Right atrium auricular region (tissue), 2 donors: ENCODE measurements at places on chromosomes 3 and 15.

DNA sequence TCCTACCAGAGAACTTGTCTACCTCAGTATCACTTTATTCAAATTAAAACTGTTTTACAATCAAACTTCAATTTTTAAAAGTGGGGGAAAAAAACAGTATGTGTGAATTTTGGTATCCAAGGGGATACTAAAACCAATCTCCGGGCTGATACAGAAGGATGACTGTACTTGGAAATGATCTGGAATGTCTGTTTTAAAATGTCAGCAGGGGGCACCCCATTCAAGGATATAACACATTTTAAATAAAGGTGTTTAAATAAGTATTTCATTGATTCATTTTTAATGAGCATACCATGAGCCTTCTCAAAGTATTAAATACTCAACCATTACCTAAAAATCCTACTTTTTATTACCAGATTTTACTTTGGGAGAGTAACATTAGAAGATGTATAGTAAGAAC, 67.9 kb downstream of the ULK4 start:
- no peak for DNase-seq

DNA sequence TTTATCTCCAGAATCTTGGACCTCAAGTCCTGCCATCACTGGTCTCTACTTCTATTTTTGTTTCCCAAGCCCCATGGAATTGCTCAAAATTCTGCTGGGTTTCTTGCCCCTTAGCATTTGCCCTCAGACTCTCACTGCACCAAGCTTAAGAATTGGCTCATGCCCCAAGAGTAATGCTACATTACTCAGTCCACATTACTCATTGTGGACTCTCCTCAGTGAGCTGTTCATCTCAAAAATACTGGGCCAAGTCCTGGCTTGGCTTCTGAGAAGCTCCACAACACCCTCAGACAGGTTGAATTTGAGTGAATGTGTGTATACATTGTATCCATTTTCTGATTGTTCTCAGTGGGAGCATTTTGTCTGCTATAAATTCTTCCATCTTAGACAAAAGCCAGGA, 364.4 kb upstream of the ARHGEF26 start:
- DNase-seq: no peak

DNA sequence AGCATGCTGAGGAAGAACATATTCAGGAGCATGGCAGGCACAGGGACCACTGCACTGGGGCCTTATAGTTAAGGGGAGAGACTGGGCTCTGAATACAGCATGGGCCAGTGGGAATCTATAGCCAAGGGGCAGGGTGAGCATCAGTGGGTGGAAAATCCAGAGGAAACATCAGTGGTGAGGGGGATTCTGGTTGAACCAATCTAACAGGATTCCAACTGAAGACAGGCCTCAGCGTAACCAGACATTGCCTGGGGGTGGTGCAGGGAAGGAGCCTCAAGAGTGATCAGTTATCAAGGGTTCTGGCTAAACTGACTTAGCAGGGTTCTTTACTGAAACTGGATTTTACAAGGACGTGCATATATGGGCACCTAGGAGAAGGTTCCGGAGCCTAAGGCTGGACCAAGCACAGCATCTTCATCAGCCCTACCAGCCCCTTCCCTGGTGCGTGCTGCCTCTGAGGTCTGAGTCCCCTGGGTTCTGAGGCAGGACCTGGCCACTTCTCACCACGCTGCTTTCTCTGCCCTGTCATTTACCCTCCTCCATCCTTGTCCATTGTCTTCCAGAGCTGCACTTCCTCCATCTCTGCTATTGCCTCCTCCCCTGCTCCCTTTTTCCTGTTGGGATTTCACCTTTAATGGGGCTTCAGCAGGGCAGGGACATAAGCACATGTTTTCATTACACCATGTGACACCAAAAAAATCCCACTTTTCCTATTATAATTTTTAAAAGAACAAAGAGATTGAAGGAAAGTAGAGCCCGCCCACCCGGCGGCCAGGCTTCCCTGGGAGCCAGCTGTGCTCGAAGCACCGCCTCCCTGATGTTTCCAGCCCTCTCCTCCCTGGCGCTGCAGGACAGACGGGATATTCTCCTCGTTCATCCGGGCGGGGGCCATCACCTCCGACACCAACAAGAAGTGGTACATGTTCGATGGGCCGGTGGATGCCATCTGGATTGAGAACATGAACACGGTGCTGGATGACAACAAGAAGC, 52.1 kb downstream of the DNAH1 start:
- DNase-seq: no peak

GRCh38 chr3:133563186-133563591, 10.3 kb upstream of the CDV3 start:
- no peak for DNase-seq

- no peak for DNase-seq
These were observed 6.8 kb downstream of the EDEM1 start for GRCh38 chr3:5194341-5194740.

GRCh38 chr3:64411101-64411500, 185.8 kb upstream of the PRICKLE2 start:
- no peak for DNase-seq

GRCh38 chr3:27521179-27521871, 37.1 kb upstream of the SLC4A7 start:
- DNase-seq: peak; percentile 65

- no peak for DNase-seq
These were observed 67.4 kb downstream of the FBLN2 start for GRCh38 chr3:13616359-13616758.

GRCh38 chr3:105608623-105609022, 241.9 kb downstream of the ALCAM start:
- DNase-seq: no peak

GRCh38 chr3:119310071-119310470, 15.9 kb downstream of the ARHGAP31 start:
- no peak for DNase-seq

DNA sequence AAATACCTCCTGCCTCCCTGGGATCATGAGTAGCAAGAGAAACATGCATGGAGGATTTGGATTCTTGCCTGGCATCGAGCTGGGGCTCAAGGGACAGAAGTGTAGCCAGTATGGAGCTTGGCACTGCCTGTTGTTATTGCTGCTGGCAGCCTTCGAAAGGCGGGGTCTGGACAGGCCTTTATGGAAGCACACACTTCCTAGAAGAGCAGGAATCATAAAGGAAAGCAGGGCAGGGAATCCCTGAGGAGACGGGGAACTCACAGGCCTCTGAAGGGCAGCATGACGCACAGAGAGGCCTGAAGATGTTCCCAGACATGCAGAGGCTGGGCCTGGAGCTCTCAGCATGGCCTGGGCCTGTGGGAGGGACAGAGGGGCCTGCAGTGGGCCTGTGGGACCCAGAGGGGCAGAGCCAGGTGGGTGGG, 18.6 kb upstream of the SLC41A3 start:
- DNase-seq: peak; percentile 75

DNA sequence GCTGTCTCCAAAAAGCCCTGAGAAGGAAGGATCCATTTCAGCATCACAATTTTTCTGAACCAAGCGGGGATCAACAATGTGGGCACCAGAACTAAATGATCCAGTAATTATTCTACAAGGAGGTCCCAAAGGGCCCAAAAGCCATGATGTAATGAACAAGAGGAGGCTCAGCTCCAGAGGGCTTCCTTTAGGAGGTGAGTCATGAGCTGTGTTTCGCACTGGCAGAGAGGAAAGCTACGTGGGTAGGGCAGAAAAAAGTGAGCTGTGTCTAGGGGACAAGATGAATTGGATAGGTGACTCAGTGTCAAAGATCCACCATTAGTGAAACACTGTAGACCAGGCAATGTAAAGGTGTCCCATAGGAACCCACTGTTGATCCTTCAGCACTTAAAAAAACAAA, 113.4 kb downstream of the RORA start:
- DNase-seq: no peak

- no peak for DNase-seq
These were observed 103.3 kb upstream of the SLC2A2 start for GRCh38 chr3:171129827-171130226.

DNA sequence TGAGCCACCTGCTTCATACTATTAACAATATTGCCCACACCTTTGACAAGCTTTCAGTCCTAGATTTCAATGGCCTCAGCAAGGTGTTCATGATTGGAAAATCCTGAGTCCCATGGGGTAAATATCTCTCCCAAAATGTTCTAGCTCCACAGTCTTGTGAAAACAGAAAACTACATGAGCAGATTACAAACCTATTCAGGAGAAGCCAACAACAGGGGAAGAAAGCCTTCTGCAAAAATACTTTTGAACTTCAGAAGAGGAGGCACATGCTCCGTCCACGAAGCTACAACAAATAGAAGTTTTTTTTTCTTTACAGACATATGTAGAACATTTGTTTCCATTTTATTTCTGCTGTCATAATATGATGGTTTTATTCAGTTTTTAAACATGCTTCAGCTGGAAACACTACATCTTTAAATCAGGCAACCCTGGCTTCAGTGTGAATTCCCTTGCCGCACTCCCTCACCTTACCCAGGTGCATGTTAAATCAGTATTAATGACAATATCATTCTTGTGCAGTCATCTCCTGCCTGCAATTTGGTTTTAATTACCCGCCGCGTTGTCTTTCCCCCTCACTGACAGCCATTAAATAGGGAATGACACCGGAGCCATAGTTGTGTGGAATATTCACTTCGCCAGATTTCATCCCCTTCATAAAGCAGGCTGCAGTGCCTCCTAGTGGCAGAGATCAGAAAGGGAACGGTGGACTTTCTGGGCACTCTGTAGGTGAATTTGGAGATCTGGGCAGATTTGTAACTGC, 725.5 kb upstream of the ARRDC4 start:
- DNase-seq: no peak

DNA sequence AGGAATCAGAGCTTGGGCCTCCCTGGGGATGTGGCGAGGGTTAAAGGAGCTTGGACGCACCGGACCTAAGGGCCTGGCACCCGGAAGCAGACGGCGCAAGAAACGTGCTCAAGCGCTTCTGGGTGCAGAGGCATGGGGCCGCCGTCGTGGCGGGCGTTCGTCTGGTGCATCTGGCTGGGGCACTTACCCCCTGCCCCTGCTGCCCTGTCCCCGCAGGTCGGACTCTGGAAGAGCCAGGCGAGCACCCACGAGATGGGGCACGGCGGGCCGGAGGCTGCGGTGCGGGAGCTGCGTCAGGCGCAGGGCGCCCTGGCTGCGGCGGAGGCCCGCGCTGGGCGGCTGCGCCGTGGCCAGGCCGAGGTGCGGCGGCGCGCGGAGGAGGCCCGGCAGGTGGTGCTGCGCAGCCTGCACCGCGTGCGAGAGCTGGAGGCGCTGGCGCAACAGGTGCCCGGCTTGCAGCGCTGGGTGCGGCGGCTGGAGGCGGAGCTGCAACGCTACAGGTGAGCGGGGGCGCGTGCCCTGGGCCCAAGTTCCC, 2.5 kb downstream of the EFCC1 start:
- no peak for DNase-seq

DNA sequence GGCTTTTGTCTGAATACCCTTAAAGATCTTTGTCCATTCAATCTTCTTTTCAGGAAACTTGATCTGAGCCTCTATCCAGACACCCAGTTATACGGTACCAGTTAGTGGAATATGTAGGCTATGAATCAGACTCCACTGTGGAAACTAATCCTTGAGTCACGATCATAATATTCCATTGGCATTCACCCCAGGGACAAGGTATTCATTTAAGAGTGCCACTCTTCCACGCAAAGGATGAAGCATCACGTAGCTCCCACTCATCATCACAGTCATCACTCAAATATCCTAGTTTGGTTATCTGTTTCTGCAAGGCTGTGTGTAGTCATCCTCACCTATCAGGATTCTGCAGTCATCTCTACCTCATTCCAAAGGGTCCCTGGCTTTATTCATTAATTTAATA, 85.6 kb downstream of the NEDD4 start:
- no peak for DNase-seq

DNA sequence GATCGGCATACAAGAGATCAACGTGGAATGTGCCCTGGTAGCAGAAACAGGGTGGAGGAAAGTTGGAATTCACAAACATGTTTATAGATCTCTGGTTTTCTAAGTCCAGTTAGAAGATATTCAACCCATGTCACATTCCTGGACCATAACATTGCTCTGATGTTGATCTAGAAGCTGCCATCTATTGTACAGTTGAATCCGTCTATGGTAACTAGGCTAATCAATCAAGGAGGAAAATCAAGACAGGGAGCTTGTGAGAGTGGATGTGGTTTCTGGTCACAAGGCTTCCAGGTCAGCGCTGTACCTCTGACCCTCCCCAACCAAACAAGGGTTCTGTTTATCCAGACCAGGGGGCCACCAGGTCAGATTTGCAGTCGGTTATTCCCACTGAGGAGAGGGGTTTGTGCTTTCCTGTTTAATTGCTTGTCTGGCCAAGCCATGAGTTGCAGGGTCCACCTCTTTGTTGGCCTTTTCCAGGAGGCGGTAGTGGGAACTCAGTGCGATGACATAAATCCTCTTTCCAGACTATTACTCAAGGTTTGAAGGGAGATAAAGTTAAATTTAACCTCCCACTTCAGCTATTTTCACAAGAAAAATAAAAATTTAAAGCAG, 130.3 kb downstream of the SLCO3A1 start:
- DNase-seq: no peak

- peak; percentile 70 for DNase-seq
These were observed 654 bp upstream of the C3orf38 start for GRCh38 chr3:88149101-88149508.

DNA sequence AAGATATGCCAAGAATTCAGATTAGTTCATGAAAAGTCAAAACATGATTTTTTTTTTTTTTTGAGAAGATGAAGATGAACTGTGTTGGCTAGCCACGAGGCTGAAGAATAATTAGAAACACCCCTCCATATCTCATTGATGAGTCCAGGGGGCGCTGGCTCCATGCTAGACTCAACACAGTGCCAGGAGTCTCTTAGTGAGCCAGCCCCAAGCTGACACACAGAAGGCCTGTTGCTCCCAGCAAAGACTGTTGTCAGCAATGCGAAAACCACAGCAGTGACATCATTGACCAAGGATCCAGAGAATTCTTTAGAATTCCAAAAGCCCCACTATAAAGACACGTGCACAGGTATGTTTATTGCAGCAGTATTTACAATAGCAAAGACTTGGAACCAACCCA, 185.2 kb downstream of the ANXA2 start:
- no peak for DNase-seq

DNA sequence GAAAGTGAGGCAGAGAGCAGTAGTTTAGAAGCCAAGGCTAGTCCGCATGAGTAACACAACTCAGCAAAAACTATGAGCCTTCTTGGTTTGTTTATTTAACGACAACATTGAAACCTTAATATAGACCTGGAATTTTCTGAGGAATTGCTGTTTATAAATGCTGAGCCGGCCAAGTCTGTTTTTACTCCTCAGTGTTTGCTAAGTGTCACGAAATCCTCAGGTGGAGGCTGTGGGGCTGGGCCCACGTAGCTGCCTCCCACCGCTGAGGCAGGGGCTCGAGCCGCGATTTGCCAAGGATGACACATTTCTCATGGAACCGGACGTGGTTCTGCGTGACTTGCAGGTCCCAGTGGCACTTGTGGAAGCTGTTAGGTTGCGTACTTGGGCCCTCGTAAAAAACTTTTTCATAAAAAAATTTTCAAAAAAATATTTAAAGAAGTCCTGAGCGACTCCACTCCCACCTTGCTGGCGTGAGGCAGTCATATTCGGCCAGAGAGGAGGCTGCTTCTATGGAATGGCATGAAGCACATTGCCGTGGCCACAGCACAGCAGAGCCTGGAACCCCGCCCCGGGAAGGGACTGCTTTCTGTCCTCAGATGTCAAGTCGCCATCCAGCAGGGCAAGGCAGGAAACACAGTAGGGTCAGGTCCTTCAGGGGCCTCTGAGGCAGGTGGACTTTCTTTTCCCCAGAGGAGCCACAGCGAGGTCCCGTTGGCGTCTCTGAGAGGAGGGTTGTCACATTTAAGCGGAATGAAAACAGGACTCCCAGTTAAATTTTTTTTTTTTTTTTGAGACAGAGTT, 64.8 kb upstream of the PCSK6 start:
- no peak for DNase-seq
